ENCODE measurements at places on chromosomes 16 and 17. TPM values are rescaled to one million over a fixed set of nuclear protein-coding genes. Genes with fewer than 3 reads are reported as not detected.

GRCh38 chr16:505479-506245 lies 21.9 kb upstream of the CAPN15 start:
- no peak for DNase-seq

GRCh38 chr17:59405944-59406705 lies 74.7 kb downstream of the YPEL2 start:
- DNase-seq = no peak

DNA sequence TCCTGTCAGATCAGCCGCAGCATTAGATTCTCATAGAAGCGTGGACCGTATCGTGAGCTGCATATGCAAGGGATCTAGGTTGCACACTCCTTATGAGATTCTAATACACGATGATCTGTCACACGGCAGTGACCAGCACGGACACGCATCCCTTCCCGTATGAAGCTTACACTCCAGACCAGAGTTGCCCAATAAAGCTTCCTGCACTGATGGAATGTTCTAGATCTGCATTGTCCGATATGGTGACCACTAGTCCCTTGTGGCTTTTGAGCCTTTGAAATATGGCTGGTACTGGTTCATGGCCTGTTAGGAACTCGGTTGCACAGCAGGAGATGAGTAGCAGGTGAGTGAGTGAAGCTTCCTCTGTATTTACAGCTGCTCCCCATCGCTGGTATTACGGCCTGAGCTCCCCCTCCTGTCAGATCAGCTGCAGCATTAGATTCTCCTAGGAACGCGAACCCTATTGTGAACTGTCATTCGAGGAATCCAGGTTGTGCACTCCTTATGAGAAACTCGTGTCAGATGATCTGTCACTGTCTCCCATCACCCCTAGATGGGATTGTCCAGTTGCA lies 49.8 kb upstream of the ZCCHC14 start:
- DNase-seq = no peak

- DNase-seq = no peak
Measured at GRCh38 chr16:84836234-84836647, 16.5 kb downstream of the CRISPLD2 start.

DNA sequence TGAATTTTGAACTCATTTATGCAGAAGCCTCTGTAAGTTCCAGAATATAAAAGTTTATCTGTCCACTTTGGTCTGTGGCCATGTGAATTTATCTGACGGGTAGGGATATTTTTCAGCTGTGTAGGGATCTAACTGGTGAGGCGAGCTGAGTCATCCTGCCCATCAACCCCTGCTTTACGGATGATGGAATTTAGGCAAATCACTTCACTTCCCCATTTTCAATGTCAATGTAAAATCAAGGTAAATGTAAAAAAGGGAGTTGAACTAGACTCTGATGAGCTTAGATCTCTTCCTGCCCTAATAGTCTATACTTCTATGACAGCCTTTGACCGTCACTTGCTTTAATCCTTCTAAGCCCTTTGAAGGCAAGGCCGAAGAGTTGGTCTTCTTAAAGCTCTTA lies 2.6 kb downstream of the SLC16A6 start:
- no peak for DNase-seq

- no peak for DNase-seq
Measured at GRCh38 chr17:51741458-51741857, 417.1 kb downstream of the CA10 start.

DNA sequence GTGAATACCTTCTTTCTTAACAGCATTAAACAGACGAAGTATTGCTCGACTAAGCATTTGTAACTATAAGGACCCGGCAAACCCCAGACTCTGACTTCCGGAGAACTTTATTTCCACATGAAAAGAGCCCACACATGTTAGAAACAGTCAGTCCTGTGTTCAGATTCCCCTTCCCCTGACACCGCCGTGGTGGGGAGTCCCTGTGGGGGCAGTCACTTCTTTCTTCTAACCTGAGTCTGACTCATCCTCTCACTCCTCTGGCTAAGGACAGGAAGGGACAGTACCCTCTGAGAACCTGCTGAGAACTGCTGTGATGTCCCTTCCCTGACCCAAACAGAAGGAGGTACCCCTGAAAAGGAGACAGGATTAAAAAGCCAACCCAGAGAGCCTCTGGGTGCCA lies 165.1 kb downstream of the XYLT1 start:
- peak; percentile 74 for DNase-seq

- DNase-seq = no peak
Measured at GRCh38 chr17:12247761-12248160, 227.1 kb downstream of the MAP2K4 start.

DNA sequence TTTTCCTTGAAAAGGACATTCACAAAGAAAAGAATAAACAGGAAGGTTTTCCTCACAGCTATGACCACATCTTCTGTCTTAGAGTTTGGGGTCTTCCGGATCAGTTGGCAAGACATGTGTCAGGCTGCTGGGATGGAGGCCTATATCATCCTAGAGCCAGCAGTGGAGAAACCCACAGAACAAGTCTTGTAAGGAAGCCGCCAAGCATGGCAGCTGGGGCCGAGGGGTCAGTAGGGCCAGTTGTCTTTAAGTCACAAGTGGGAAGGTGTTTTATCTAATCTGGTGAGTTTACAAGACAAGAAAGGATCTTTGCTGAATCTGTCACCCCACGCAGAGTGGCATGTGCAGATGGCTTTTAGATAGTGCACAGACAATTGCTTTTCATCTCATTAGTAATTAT lies 25.7 kb downstream of the SCNN1B start:
- no peak for DNase-seq

- DNase-seq = no peak
Measured at GRCh38 chr16:67571981-67572431, 9.7 kb downstream of the CTCF start.

- DNase-seq = no peak
Measured at GRCh38 chr16:55045756-55046460, 115.2 kb downstream of the IRX5 start.

DNA sequence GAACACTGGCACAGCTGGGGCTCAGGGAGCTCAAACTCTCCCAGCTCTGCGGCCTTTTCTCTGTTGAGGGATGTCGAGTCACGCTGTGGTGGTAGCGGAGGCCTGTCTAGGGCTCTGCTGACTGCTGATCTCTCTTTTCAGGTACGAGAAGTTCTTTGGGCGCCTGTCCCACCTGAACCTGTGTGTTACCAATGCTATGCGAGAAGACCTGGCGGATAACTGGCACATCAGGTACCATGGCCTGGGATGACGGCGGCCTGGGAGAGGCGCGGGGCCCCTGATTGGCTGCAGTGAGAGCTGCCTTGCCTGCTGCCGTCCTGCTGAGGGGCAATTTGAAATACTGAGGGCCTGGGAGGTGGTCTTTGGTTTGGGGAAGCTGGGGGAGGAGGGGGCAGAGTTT lies 5.7 kb downstream of the ALG1 start:
- no peak for DNase-seq

DNA sequence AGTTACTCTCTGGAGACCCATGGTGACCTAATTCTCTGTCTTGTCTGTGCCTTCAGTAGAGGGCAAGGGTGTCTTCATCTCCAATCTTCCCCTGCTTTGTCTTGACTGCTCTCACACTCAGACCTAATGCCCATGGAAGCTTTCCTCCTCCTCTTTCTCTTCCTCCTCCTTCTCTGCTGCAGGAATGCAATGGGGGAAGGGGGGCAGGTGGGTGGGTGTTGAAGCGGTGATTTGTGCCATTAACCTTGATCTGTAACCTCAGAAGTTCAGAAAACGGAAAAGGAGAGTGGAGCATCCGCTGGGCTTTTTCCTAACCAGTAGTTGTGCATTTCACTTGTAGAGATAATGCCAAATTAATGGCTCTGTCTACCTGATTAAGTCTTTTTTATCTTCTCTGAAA lies 172.3 kb upstream of the CDH11 start:
- no peak for DNase-seq

DNA sequence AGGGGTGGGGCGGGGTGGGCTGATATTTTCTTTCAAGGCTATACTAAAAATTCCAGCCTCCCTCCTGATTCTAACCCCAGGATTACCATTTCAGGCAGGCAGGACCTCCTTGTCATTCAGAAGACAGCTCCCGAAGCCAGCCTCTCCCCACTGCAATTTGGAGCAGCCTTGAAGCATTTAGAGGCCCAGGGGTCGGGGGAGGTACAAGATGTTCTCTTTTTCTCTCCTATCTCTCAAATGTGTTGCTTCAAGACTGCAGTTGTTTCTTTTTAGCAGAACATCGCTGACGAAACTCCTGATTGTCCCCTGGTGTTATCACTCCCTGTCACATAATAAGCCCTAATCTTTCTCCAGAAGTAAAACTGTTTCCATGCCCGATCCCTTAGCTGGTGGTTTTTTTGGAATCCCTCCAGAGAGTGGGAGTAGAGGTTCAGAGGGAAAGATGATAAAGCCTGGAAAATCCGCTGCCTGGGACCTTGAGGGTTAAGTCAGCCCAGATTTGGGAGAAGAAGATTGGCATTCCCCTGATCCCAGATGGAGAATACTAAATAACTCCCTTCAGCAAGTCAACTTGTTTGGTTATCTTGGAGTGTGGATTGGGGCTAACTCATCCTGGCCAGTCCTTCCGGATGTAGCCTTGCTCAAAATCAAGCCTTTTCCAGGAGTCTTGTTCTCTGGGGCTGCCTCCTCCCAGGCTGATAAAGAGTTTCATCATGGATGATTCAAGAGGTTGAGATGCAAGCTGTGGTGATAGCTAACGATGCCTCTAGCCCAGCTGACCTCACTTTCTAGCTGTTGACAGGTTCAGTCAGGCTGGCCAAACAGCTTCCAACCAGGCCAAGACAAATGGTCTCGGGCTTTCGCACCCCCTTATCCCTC lies 71.3 kb downstream of the SOX9 start:
- no peak for DNase-seq

DNA sequence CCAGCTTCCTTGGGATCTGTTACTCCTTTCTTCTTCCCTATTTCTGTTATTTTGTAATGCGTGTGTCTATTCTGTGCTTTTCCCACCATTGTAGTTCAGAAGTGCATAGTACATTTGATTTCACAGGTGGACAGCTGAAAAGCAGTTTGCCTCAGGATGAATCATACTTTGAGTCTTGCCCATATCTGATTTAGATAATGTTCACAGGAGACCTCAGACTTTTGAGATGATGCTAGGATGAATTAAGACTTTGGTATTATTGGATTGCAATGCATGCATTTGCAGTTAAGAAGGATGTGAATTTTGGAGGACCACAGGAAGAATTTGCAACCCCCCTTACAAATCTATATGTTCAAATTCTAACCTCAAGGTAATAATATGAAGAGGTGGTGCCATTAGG lies 769.6 kb downstream of the CDH11 start:
- DNase-seq = no peak

- DNase-seq = peak; percentile 54
Measured at GRCh38 chr16:53502331-53503269, at the start of gene AKTIP. TSS of gene AKTIP (minus strand) at chr16:53503209. CDS start at chr16:53500259, 2,950 bp downstream.

DNA sequence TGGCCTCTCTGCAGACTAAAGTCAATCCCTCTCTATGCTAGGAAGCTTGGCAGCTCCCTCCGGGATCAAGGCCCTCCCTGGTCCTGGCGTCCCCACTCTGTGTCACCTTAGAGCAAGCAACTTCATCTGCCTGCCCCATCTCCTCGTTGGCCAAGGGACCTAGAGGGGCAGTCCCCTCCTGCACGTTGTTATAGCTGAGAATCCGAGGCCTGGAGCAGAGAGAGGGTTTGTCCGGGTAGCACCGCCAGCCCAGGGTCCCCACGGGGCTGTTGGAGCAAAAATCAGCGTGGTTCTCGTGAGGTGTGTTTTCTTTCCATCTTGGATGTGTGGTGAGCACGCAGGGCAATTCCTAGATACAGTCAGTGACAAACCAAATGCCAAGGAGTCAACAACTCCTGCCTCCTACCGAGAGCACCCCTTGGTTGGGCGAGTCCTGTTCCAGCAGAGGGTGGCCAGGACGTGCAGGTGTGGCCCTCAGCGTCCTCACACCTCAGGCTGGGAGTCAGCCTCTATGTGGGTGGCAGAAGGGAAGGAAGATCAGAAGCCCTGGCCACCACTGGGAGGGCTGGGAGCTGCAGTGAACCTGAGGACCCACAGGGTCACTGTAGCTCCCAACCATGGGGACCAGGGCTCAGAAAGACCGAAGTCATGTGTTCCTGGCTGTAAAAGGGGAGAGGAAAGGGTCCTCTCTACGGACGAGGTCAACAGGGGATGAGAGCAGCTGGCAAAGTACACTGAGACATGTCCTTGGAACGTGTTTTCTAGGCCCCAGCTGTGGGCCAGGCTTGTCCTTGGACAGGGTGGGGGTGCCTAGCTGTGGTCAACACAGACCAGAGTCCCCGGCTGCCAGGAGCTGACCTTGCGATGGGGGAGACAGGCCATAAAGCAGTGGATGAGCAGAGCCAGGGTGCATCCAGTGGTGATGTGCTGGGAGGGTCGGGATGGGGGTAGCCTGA lies 85.6 kb upstream of the CIBAR2 start:
- no peak for DNase-seq

GRCh38 chr16:86505185-86505898 lies 5.0 kb upstream of the FOXF1 start:
- DNase-seq = no peak

DNA sequence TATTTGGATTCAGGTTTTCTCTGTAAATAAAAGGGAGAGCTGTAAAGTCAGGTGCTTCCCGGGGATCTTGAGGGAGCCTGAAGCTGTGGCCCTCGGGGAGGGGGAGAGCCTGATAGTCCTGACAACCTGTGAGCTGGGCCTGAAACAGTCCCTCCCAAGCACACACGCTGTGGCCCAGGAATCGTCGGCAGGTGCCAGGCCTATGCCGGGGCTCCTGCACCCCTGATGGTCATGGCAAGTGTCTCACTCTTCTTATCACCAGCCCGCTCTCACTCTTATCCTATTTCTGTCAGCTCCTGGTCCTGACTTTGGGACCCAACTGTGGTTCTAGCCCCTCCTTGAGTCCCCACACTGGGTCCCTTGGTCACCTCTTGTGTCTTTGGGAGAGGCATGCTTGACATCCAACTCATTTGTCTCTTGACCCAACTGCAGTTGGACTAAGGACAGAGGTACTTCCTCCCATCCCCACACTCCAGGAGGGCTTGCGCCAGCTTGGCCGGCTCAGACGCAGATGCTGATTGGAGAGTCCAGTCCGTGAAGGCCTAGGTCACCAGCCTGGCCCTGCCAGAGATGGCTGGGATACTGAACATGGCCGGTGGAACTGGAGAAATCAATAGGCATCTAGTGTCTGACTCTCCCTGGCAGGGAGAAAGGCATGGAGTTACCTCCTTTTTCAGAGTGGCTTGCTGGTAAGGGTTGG lies 170.5 kb upstream of the WSCD1 start:
- DNase-seq = no peak

The LGALS9B gene
- not detected for total RNA-seq

The MYH2 gene
- total RNA-seq = not detected

The TBC1D28 gene
- total RNA-seq = not detected

The ALOXE3 gene
- total RNA-seq = 0.12 TPM

The NHERF1 gene
- total RNA-seq = 136 TPM

The FBXO39 gene
- total RNA-seq = not detected

The SLC9A5 gene
- total RNA-seq = 5.9 TPM

The MEAK7 gene
- total RNA-seq = 13.6 TPM

The MARVELD3 gene
- total RNA-seq = not detected

The CCL1 gene
- total RNA-seq = 0.44 TPM

The EVI2B gene
- total RNA-seq = 15.9 TPM

The HS3ST3A1 gene
- total RNA-seq = 0.85 TPM

The TSPAN10 gene
- total RNA-seq = 0.45 TPM

The PLCD3 gene
- total RNA-seq = 4.4 TPM

The TMEM238L gene
- total RNA-seq = not detected
